Right cardiac atrium (tissue), 5 donors: ENCODE measurements at places on chromosomes 4 and X.

DNA sequence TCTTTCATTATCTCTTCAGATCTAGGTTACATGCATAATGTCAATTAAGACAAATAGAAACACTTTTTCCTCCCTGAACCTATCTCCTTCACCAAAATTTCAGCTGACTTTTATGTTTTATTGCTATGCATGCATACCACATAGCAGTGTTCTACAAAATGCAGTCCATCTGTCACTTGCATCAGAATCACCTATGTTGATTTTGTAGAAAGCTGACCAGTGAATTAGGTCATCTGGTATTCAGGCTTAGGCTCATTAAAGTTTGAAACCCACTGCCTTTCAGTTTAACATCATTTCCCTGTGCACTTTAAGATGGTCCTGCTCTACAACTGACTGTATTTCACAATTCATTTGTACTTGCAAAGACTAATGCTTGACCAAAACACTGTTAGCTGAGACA is 277.9 kb downstream of the CFAP299 start:
- DNase-seq = no peak

DNA sequence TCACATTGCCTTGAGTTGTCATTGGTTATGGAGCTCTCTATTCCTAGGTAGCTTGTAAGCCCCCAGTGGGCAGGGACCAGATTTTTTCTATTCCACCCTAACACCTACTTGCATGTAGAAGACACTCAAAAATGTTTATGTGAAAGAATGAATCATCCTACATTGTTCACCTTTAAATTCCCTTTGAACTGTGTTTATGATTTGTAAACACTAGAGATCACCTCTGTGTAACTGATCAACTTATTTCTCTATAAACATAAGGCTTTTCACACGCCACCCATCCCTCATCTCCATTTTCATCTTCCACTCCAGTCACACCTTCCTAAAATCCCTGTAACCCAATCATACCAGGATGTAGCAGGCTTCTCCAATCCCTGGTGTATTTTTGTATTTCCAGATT is 142.6 kb upstream of the LEF1 start:
- no peak for DNase-seq

GRCh38 chrX:136708348-136708747 is 60.4 kb downstream of the CD40LG start:
- no peak for DNase-seq

- no peak for DNase-seq
Measured at GRCh38 chrX:21181232-21181853, 192.9 kb upstream of the CNKSR2 start.

GRCh38 chrX:19746919-19747651 is 140.3 kb downstream of the SH3KBP1 start:
- no peak for DNase-seq

GRCh38 chrX:147602176-147602696 is 309.5 kb upstream of the FMR1 start:
- DNase-seq = no peak

- no peak for DNase-seq
Measured at GRCh38 chrX:1591863-1592469, 562 bp downstream of the AKAP17A start.

GRCh38 chrX:137565318-137565904 is 516 bp upstream of the ZIC3 start:
- no peak for DNase-seq

- no peak for DNase-seq
Measured at GRCh38 chr4:80136270-80136669, 61.0 kb upstream of the PRDM8 start.
